Thymus (tissue), 14 donors: ENCODE measurements at places on chromosomes 13 and 19.

DNA sequence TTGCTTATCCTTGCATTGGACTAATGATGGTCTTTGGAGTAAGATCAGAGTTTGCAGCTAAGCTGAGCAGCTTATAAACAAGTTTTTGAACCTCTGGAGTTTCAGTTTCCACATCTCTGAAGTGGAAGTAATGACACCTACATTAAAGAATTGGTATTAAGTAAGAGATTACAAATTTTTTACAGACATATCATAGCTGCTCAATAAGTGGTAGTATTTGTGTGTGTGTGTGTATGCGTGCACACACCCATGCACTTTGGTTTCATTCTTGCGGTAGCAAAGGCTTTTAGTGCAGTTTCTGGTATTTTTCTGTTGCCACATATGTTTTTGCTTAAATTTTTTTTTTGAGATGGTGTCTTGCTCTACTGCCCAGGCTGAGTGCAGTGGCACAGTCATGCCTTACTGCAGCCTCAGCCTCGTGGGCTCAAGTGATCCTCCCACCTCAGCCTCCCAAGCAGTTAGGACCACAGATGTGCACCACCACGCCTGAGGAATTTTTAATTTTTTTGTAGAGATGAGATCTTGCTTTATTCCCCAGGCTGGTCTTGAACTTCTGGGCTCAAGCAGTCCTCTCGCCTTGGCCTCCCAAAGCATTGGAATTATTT lies 4.5 kb downstream of the NAA16 start:
- no peak overlapping the region for H3K4me3 ChIP-seq
- H3K4me1 ChIP-seq = peaks cover 15% of the 10 kb centered on the region
- no peak overlapping the region for H3K27ac ChIP-seq
- no peaks in the 10 kb centered on the region for H3K36me3 ChIP-seq

GRCh38 chr13:112898621-112899280 lies 70.3 kb upstream of the MCF2L start:
- peaks cover 16% of the 10 kb centered on the region for H3K4me1 ChIP-seq
- peaks cover 41% of the 10 kb centered on the region for H3K27me3 ChIP-seq
- H3K36me3 ChIP-seq = no peaks in the 10 kb centered on the region
- no peak overlapping the region for H3K4me3 ChIP-seq

DNA sequence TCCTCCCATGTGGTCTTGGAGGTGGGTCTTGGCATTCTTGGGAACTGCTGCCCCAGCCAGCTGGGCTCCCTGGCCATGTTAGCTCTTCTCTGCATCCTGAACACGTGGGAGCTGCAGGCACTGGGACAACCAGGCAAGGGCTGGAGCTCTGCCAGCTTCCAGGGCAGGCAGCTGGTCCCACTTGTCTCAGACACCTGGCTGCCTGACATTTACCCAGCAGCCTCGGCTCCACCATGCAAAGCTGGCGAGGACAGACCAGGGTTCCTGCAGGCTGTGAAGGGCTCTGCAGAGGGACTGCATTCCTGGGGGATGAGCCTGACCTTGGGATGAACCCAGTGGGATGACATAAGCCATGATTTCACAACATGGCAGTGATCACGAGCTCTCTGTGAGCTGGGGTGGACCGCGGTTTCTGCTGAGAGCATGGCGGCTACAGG lies 99.0 kb upstream of the TSHZ3 start:
- no peaks in the 10 kb centered on the region for H3K4me1 ChIP-seq
- H3K27ac ChIP-seq = no peak overlapping the region
- no peaks in the 10 kb centered on the region for H3K27me3 ChIP-seq
- no peak for DNase-seq
- H3K36me3 ChIP-seq = no peaks in the 10 kb centered on the region
- H3K4me3 ChIP-seq = no peak overlapping the region

- H3K27ac ChIP-seq = peak within 1 kb of the TSS; percentile 92
- peaks cover 38% of the 10 kb centered on the region for H3K36me3 ChIP-seq
- peaks cover 34% of the 10 kb centered on the region for H3K4me1 ChIP-seq
- peak within 1 kb of the TSS; percentile 86 for H3K4me3 ChIP-seq
Observed at GRCh38 chr19:7636691-7637373, at the start of gene STXBP2. STXBP2 (plus strand) TSS chr19:7637110; CDS start chr19:7637150, 40 bp downstream.

DNA sequence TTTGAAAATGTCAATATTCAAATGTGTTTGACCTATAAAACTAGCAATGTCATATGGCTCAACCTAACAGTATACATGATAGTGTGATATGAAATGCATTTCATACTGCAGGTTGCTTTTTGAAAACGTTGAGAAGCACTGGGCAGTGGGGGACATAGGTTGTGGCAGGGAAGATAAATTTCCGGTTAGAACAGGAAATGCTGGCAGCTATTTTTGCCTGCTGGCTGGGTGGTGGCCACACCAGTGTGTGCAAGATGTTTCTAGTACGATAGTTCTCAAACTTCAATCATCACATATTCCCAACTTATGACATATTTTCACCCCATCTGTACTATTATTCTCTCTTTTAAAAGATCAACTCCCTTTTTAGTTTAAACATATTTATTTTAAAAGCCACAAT lies 17.2 kb downstream of the FXYD5 start:
- no peak for DNase-seq
- no peak overlapping the region for H3K27ac ChIP-seq
- no peaks in the 10 kb centered on the region for H3K36me3 ChIP-seq
- H3K27me3 ChIP-seq = no peaks in the 10 kb centered on the region
- H3K4me1 ChIP-seq = no peaks in the 10 kb centered on the region

DNA sequence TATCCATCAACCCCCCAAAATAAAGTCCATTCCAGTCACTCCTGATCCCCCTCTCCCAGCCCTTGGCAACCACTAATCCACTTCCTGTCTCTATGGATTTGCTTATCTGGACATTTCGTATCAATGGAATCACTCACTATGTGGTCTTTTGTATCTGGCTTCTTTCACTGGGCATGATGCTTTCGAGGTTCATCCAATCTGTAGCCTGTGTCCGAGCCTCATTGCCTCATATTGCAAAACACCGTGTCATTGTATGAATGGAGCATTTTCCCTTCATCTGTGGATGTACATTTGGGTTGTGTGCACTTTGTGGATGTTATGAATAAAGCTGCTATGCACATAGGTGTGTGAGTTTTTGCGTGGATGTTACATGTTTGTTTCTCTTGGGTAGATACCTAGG lies 1.4 kb upstream of the FZR1 start:
- no peaks in the 10 kb centered on the region for H3K27me3 ChIP-seq
- peaks cover 10% of the 10 kb centered on the region for H3K4me1 ChIP-seq
- no peak for DNase-seq
- H3K36me3 ChIP-seq = peaks cover 16% of the 10 kb centered on the region
- H3K4me3 ChIP-seq = no peak overlapping the region

DNA sequence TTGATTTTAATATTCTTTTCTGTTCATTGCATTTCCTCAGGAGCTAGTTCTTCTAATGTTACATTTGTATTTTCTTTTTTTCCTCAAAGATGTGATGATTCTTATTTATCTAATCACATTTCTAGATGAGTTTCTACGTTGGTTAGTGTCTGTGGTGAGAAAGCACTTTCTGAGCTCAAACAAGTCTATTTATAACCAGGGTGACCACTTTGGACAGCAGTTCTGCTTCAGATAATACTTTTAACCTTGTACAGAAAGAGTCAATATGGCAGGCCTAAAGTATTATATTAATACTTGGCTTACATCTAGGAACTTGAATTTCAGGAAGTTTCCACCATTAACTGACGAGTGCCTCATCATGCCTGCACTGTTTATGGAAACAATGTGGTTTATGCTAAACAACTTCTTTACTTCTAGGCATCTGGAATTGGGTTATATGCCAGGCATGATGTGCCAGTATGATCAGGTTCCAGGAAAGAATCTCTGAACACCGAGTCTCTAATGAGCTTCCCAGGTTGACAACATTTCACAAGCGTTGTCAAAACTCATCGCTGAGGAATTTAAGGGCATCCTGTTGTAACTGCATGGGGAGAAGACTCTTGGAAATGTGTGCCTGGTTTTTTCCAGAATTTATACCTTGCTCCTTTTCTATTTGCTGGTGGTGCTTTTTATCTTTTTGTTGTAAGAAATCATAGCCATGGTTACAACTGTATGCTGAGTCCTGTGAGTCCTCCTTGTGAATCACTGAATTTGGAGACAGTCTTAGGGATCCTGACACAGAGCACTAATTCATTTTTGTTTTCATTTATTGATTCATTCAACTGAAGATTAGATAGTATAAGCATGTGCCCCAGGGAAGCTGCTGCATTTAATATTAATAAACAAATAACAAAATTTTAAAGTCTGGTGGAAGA lies 344.4 kb upstream of the PCDH9 start:
- no peak for DNase-seq
- no peaks in the 10 kb centered on the region for H3K27me3 ChIP-seq
- H3K4me1 ChIP-seq = no peaks in the 10 kb centered on the region
- no peak overlapping the region for H3K4me3 ChIP-seq
- peak overlapping the region; percentile 4 for H3K27ac ChIP-seq

DNA sequence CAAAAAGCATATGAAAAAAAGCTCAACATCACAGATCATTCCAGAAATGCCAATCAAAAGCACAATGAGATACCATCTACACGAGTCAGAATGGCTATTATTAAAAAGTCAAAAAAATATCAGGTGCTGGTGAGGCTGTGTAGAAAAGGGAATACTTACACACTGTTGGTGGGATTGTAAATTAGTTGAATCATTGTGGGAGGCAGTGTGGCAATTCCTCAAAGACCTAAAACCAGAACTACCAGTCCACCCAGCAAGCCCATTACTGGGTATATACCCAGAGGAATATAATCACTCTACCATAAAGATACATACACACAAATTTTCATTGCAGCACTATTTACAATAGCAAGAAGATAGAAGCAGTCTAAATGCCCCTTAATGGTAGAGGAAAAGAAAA lies 529.9 kb downstream of the SLITRK1 start:
- H3K27me3 ChIP-seq = no peaks in the 10 kb centered on the region
- no peak overlapping the region for H3K4me3 ChIP-seq
- no peak overlapping the region for H3K27ac ChIP-seq
- H3K4me1 ChIP-seq = no peaks in the 10 kb centered on the region
- DNase-seq = no peak

GRCh38 chr13:95698047-95698749 lies 21.3 kb downstream of the DNAJC3 start:
- H3K27me3 ChIP-seq = no peaks in the 10 kb centered on the region
- no peaks in the 10 kb centered on the region for H3K4me1 ChIP-seq
- no peak for DNase-seq
- no peaks in the 10 kb centered on the region for H3K36me3 ChIP-seq
- H3K4me3 ChIP-seq = no peak overlapping the region

DNA sequence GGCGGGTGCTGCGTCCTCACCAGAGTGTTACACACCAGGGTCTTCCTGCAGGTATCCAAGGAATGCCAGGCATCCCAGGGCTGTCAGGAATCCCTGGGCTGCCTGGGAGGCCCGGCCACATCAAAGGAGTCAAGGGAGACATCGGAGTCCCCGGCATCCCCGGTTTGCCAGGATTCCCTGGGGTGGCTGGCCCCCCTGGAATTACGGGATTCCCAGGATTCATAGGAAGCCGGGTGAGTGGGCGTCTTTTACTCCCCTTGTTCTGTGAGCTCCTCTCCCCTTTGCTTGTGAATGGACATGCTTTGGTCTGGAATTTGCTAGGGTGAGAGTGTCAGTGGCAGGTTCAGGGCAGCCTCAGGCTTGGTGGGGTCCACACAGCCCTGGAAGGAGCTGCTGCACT lies 75.9 kb downstream of the RAB20 start:
- no peaks in the 10 kb centered on the region for H3K27me3 ChIP-seq
- H3K4me1 ChIP-seq = no peaks in the 10 kb centered on the region
- H3K27ac ChIP-seq = no peak overlapping the region
- no peak for DNase-seq
- no peaks in the 10 kb centered on the region for H3K36me3 ChIP-seq

DNA sequence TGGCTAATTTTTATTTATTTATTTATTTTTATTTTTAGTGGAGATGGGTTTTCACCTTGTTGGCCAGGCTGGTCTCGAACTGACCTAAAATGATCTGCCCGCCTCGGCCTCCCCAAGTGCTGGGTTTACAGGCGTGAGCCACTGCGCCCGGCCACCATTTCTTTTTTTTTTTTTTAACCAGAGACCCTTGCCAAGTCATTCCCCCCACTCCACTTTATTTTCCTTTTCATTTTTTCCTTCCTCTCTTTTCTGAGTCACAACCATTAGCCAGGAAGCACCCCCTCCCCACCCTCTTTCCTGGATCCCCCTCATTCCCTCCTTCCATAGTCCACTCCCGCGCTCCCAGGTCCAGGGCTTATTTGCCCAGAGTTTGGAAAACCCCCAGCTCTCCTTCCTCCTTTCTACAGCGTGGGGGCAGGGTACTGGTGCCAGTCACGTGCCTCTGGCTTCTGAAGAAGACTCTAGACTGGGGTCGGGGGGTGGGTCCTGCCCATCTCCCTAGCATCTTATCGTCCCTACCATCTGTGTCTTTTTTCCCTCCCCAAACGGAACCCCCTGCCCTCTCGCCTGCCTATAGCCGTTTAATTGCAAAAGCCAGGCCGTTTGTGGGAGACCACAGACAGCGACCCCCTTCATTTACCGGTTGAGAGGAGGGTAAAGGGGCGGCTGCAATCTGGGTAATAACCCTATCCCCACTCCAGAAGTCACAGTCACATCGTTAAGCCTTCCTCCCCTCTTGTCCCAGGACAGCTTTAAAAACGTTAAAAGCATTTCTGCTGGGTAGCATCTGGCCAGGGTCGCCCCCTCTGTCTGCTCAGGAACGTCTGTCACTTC lies 1.1 kb upstream of the CALR start:
- H3K27ac ChIP-seq = peak overlapping the region; percentile 90
- DNase-seq = no peak
- peak overlapping the region; percentile 99 for H3K4me3 ChIP-seq
- peaks cover 74% of the 10 kb centered on the region for H3K4me1 ChIP-seq
- H3K36me3 ChIP-seq = peaks cover 22% of the 10 kb centered on the region

DNA sequence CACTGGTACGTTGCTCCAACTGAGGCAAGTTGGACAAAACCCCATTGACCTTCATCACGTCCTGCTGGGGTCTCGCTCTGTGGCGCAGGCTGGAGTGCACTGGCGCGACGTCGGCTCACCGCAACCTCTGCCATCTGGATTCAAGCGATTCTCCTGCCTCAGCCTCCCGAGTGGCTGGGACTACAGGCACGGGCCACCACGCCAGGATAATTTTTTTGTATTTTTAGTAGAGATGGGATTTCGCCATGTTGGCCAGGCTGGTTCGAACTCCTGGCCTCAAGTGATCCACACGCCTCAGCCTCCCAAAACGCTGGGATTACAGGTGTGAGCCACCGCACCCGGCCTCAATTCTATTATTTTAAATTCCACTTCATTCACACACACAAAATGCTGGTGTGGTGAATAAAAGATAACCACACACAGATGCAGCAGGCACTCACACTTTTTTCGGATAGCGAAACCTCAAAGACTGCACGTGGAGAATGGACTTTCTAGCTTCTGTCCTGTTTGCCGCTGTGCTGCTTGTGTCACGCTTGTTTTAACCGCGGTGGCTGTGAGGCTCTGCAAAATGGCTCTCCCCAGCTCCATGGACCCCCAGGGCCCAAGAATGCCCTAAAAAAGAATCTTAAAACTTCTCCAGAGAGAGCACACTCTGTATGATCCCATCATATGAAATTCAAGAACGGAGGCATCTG lies 58.4 kb downstream of the COL4A1 start:
- H3K4me1 ChIP-seq = no peaks in the 10 kb centered on the region
- H3K4me3 ChIP-seq = no peak overlapping the region
- no peak overlapping the region for H3K27ac ChIP-seq

- H3K27ac ChIP-seq = no peak overlapping the region
- H3K27me3 ChIP-seq = no peaks in the 10 kb centered on the region
- no peak for DNase-seq
- H3K36me3 ChIP-seq = no peaks in the 10 kb centered on the region
- H3K4me1 ChIP-seq = no peaks in the 10 kb centered on the region
Observed at GRCh38 chr13:105406551-105406950, 1128.9 kb downstream of the EFNB2 start.
